ENCODE measurements at places on chromosomes 2 and 18. TPM values are rescaled to one million over a fixed set of nuclear protein-coding genes. Genes with fewer than 3 reads are reported as not detected.

Gene PTCD3
- total RNA-seq, result 112 TPM

Gene RIT2
- not detected for total RNA-seq

Gene ERICH2
- not detected for total RNA-seq

Gene ALPG
- not detected for total RNA-seq

Gene HNMT
- 52.2 TPM for total RNA-seq

Gene ABCG8
- not detected for total RNA-seq

Gene RETREG2
- total RNA-seq, result 51.5 TPM

Gene RESP18
- not detected for total RNA-seq

GRCh38 chr2:215364157-215365155, 52.6 kb downstream of the ATIC start:
- no peak overlapping the region for H3K4me3 ChIP-seq
- peaks cover 38% of the 10 kb centered on the region for H3K36me3 ChIP-seq
- no peak overlapping the region for H3K27ac ChIP-seq
- H3K27me3 ChIP-seq, result no peaks in the 10 kb centered on the region
- H3K4me1 ChIP-seq, result no peaks in the 10 kb centered on the region

DNA sequence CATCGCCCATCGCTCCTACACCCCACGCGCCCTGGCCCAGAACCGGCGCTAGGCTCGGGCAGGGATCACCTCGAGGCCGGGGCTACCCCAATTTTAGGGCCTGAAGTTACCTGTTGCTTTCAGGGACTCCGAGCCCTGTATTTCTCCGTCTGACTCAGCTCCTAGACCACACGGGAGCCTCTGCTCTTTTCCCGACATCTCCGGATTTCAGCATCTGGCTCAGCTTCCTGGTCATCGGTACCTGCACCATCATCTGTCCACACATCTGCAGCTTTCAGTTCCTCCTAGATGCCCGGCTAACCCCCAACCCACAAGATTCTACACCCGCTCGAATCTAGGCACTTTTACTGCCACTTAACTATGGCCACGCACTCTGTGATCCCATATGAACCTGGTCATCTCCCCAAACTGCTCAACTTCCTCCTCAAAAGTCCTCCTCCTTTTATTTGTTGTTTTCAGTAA, 12.1 kb upstream of the HMSD start:
- DNase-seq, result no peak
- peak overlapping the region; percentile 51 for H3K4me3 ChIP-seq
- H3K27me3 ChIP-seq, result peaks cover 30% of the 10 kb centered on the region

GRCh38 chr2:171924170-171924942, 2.1 kb downstream of the HAT1 start:
- peaks cover 23% of the 10 kb centered on the region for H3K4me1 ChIP-seq
- H3K4me3 ChIP-seq, result no peak overlapping the region
- no peak for DNase-seq
- H3K27me3 ChIP-seq, result no peaks in the 10 kb centered on the region

- peaks cover 42% of the 10 kb centered on the region for H3K4me1 ChIP-seq
- peak overlapping the region; percentile 65 for H3K27ac ChIP-seq
- DNase-seq, result no peak
- H3K4me3 ChIP-seq, result no peak overlapping the region
Observed at GRCh38 chr2:203709416-203710040, 3.1 kb downstream of the CD28 start.

GRCh38 chr18:14085770-14086457, 46.3 kb downstream of the ZNF519 start:
- no peaks in the 10 kb centered on the region for H3K27me3 ChIP-seq
- no peak for DNase-seq
- H3K4me3 ChIP-seq, result no peak overlapping the region
- H3K36me3 ChIP-seq, result no peaks in the 10 kb centered on the region
- H3K27ac ChIP-seq, result no peak overlapping the region

DNA sequence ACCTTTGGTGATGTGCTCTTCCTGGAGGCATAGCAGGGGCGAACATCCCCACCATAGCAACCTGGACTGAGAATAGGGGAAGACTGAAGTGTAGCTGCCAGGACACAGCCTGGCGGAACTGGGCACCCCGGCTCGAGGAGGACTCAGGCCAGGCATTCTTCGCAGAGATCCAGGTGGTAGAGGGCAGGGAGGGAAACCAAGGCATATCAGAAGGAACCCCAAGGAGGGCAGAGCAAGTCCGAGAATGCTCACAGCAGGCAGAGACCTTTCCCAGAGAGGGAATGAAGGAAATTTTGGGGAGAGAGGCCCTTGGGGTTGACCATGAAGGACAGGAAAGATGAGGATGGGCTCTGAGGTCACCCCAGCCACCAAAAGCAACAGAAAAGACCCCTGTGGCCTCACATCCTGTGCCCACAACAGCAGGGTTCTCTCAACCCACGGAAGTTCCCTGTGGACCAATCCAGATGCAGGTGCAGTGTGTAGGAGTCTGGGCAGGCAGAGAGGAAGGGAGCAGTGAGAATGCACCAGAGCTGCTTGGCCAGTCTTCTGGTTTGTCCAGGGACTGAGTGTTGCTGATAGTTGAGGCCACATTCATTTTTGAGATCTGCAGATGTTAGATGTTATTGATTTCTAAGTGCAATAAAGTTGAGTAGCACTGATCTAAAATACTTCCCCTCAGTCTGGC, 136.9 kb downstream of the PXDN start:
- no peak overlapping the region for H3K27ac ChIP-seq
- H3K4me1 ChIP-seq, result peaks cover 15% of the 10 kb centered on the region
- peaks cover 10% of the 10 kb centered on the region for H3K27me3 ChIP-seq
- H3K4me3 ChIP-seq, result no peak overlapping the region
- DNase-seq, result no peak

- H3K4me3 ChIP-seq, result no peak overlapping the region
- H3K27ac ChIP-seq, result no peak overlapping the region
- H3K4me1 ChIP-seq, result peaks cover 5% of the 10 kb centered on the region
- DNase-seq, result no peak
Observed at GRCh38 chr2:86628091-86628522, 4.4 kb upstream of the RNF103 start.

GRCh38 chr18:26135548-26135947, 1.9 kb downstream of the PSMA8 start:
- H3K27ac ChIP-seq, result no peak overlapping the region
- H3K4me1 ChIP-seq, result no peaks in the 10 kb centered on the region
- no peaks in the 10 kb centered on the region for H3K36me3 ChIP-seq
- H3K4me3 ChIP-seq, result no peak overlapping the region

DNA sequence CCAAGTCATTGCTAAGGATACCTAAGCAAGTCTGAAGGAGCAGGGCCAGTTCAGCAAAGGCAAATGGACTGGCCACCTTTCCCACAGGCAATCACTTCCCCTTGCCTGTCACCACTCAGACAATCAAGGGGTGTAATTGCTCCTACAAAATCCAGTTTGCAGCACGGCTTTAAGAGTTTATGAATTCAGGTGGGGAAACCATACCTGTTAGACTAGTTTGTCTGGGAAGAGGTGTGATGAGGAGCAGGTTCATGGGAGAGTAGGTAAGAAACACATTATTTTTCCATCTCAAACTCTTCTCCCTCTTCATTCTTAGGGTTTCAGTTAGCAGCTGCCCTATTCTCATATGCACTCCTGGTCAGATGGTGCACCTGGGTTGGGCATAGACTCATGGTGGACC, 102.5 kb downstream of the EVA1A start:
- no peaks in the 10 kb centered on the region for H3K27me3 ChIP-seq
- H3K27ac ChIP-seq, result no peak overlapping the region
- no peak overlapping the region for H3K4me3 ChIP-seq

DNA sequence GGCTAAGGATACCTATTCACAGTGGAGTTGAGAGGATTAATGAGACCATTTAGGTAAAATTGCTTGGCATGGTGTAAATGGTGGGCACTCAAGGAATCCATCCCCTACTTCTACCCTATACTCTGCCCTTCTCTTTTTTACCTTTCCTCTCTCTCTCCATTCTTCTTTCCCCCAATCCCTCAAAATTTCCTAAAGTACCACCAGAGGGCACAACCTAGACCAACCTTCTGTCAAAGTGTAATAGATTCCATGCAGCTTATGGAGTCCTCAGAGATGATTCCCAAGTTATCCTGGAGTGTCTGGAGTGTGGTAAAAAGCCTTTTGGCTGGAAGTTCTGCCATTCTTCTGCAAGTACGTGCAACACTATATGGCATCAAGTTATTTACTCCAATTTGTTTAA, 33.0 kb upstream of the CCDC195 start:
- H3K36me3 ChIP-seq, result no peaks in the 10 kb centered on the region
- no peaks in the 10 kb centered on the region for H3K27me3 ChIP-seq
- DNase-seq, result no peak
- no peak overlapping the region for H3K27ac ChIP-seq
- no peak overlapping the region for H3K4me3 ChIP-seq
- no peaks in the 10 kb centered on the region for H3K4me1 ChIP-seq

DNA sequence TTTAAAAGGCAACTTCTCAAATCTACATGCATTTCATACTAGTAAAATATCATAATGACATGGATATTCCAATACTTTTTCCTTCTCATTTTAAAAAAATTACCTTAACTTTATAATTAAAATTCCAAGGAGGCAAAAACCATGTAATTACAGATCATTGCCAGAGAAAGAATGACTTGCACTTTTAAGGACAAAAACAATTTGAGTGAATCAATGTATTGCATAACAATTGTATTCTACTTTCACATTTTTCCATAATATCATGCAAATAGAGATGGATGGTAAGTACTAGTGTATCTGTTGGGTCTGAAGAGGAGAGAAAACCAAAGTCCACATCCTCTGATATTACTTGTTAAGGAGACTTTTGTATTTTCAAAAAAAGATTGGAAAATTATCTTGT, 89.5 kb upstream of the NCK2 start:
- H3K4me3 ChIP-seq, result no peak overlapping the region
- H3K27me3 ChIP-seq, result no peaks in the 10 kb centered on the region
- no peaks in the 10 kb centered on the region for H3K36me3 ChIP-seq

- no peaks in the 10 kb centered on the region for H3K36me3 ChIP-seq
- H3K4me3 ChIP-seq, result no peak overlapping the region
- no peak overlapping the region for H3K27ac ChIP-seq
- peaks cover 12% of the 10 kb centered on the region for H3K4me1 ChIP-seq
- DNase-seq, result peak; percentile 33
- no peaks in the 10 kb centered on the region for H3K27me3 ChIP-seq
Observed at GRCh38 chr2:129754831-129755230, 224.6 kb upstream of the RAB6C start.

- no peak overlapping the region for H3K4me3 ChIP-seq
- H3K36me3 ChIP-seq, result no peaks in the 10 kb centered on the region
- DNase-seq, result no peak
- H3K27ac ChIP-seq, result no peak overlapping the region
- no peaks in the 10 kb centered on the region for H3K27me3 ChIP-seq
Observed at GRCh38 chr2:237321746-237322145, 92.2 kb downstream of the COL6A3 start.

DNA sequence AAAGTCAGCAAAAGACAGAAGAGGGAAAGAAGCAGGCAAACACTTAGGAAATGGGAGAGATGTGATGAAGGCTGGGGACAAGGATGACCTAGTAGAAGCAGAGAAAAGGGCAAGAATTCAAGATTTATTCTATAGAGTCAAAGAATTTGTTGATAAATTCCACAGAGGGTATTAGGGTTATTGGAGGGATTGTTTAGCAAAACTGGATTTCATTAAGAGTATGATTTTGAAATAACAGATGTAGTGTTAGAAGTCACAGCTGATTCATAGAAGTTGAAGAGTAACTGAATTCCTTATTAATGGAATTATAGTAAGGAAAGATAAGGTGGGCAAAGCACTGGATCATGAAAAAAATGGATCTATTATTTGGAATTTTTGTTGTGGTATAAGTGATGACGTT, 48.6 kb downstream of the CEP192 start:
- H3K4me1 ChIP-seq, result no peaks in the 10 kb centered on the region
- H3K27ac ChIP-seq, result no peak overlapping the region
- DNase-seq, result no peak
- H3K36me3 ChIP-seq, result peaks cover 82% of the 10 kb centered on the region
- no peaks in the 10 kb centered on the region for H3K27me3 ChIP-seq
- H3K4me3 ChIP-seq, result no peak overlapping the region

- no peak for DNase-seq
- peaks cover 22% of the 10 kb centered on the region for H3K4me1 ChIP-seq
- no peak overlapping the region for H3K4me3 ChIP-seq
- H3K27me3 ChIP-seq, result no peaks in the 10 kb centered on the region
- no peak overlapping the region for H3K27ac ChIP-seq
- H3K36me3 ChIP-seq, result no peaks in the 10 kb centered on the region
Observed at GRCh38 chr2:45960057-45960863, 308.8 kb downstream of the PRKCE start.

DNA sequence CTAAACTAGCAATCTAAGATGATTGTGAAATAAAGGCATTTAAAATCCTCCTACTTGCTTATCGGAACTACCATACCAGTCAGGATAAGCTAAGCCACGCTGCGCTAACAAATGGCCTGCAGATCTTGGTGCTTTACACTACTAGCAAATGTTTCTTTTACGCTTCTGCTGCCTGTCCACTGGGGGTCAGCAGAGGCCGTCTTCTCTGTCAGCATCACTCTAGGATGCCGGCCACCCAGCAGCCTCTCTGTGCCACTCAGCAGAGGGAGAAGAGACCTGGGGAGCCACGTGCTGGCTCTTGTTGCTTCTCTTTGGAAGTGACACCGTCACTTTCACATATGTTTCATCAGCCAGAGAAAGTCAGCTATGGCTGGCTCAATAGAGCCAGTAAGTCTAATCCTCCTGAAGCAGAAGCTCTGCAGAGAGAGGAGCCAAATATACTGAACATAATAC, 36.6 kb downstream of the COPS8 start:
- H3K4me1 ChIP-seq, result no peaks in the 10 kb centered on the region
- no peaks in the 10 kb centered on the region for H3K36me3 ChIP-seq
- DNase-seq, result no peak
- no peak overlapping the region for H3K4me3 ChIP-seq

DNA sequence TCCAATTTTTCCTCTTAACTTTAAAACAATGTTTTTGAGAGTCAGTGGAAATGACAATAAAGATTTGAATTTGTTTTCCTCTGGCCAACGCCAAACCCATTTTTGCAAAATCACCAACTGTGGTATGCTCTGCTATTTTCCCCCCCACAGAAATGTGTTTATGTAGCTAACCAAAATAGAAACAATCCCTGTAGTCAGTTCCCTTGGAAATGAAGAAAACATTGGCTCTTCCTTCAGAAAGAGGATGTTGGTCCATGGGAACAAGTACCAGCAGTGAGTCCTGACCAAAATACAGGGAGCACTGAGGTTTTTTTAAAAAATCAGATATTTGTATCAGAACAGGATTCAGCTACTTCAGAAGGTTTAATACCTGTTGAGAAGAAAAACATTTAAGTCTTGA, 65.3 kb downstream of the SLC40A1 start:
- H3K4me1 ChIP-seq, result no peaks in the 10 kb centered on the region
- H3K4me3 ChIP-seq, result no peak overlapping the region
- H3K36me3 ChIP-seq, result no peaks in the 10 kb centered on the region
- DNase-seq, result no peak

DNA sequence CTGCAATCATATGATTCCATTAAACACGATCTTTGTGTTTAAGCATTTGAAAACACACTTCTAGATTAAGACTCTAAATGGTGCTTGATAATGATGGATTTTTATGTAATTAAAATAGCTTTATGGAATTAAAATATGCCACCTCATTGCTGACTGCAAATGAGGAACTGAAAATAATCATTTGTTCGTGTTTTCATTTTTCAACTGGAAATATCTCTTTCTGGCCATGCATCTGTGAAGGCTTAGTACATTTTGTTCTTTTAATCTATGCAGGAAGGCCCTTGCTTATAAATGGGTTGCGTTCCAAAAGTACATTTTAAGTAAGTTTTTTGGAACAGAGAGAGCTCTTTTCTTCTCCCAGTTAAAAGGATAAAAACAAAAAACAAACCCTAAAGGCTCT, 125.5 kb downstream of the MC4R start:
- no peaks in the 10 kb centered on the region for H3K36me3 ChIP-seq
- H3K27ac ChIP-seq, result peak overlapping the region; percentile 55
- no peaks in the 10 kb centered on the region for H3K27me3 ChIP-seq
- DNase-seq, result no peak
- no peaks in the 10 kb centered on the region for H3K4me1 ChIP-seq
- no peak overlapping the region for H3K4me3 ChIP-seq
